ENCODE measurements at places on chromosomes 3 and 15. TPM values are rescaled to one million over a fixed set of nuclear protein-coding genes. Genes with fewer than 3 reads are reported as not detected.

Gene MCTP2
- 1.8 TPM for total RNA-seq

Gene EIF4A2
- total RNA-seq: 239 TPM

Gene CYP1A1
- not detected for total RNA-seq

Gene GOLGA6L10
- under 0.01 TPM for total RNA-seq

Gene CHDH
- total RNA-seq: 0.34 TPM

Gene TRPM1
- total RNA-seq: not detected

Gene CLDN16
- total RNA-seq: not detected

Gene LIPH
- total RNA-seq: under 0.01 TPM

Gene LRRFIP2
- total RNA-seq: 34.8 TPM

Measured in bronchus fibroblast of lung (primary cell).